ENCODE measurements at places on chromosomes 6 and 20.
A peak's percentile ranks its signal among the peaks of the same experiment; 100 is the strongest.

- no peak for DNase-seq
These were observed 16.8 kb upstream of the BCLAF1 start for GRCh38 chr6:136306466-136306865.

DNA sequence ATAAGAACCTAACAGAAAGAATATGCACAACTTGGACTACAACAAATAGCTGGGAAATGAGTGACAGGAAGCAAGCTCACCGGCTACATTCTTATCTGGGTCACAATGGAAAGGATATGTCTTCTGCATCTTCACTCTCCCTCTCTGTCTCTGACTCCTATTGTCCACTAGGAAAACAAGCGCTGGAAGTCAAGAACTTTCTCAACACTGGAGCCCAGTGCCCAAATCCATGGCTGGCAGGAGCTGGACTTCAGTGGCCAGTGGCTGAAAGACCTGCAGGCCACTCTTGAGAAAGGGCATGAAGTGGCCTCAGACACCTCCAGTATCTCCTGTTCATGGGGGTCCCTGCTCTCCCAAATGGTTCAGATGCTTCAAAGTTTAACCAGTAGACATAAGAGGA, 62.0 kb downstream of the FAM50B start:
- no peak for DNase-seq

- DNase-seq = no peak
These were observed 445.9 kb upstream of the JARID2 start for GRCh38 chr6:14799928-14800327.

GRCh38 chr6:52839124-52840055, 1.2 kb downstream of the GSTA5 start:
- peak; percentile 17 for DNase-seq

- DNase-seq = no peak
These were observed 5.1 kb downstream of the PABPC1L start for GRCh38 chr20:44914924-44915323.

- DNase-seq = no peak
These were observed 401.2 kb upstream of the EPHA7 start for GRCh38 chr6:93820465-93821082.

DNA sequence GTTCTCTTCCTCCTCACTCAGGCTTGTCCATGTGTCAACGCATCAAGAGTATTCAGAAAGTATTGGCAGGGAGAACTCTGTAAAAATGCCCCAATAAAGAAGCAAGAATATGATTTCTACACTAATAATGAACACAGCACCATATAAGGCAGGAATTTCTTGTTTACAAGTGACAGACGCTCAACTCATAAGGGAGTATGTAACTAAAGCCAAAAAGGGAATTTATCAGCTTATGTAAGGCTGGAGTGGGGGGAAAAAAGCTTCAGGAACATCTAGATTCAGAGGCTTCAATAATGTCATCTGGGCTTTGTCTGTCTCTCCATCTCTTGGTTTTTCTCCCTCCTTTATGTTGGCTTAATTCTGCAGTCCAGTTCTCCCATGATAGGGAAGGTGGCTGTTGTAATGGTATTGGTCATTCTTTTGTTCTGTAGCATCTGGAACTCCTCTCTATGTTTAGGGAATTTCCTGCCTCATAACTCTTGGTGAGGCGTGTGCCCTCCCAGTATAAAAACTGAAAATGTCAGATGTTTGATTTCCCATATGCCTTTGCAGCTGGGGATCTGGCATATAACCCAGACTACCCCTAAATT, 125.1 kb upstream of the COL21A1 start:
- no peak for DNase-seq

DNA sequence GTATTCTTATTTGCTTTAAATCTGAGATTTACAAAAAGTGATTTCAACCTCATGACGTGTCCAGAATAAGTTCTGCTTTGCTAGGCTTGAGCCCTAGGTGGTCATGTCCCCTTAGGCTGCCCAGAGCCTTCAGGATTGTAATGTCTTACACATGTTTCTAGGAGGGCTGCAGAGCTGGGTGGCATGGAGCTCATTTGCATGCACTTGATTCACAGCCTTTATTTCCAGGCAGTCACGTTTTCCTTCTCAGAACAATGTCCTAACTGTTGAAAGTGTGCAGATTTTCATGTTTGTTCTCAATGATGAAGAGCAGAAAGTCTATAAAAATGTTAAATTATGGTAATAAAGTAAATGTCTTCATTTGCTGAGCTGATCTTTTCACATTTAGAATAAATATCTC, 448.6 kb upstream of the SOX4 start:
- DNase-seq = no peak

- DNase-seq = no peak
These were observed 12.3 kb upstream of the HDDC2 start for GRCh38 chr6:125314009-125314581.

Measured in stimulated activated CD4-positive, alpha-beta T cell treated with anti-CD3 and anti-CD28 coated beads, Interleukin-1b, Interleukin-23, amount 100 ng/mL, for 1 hour (primary cell).